ENCODE measurements at places on chromosomes 2 and 18. TPM values are rescaled to one million over a fixed set of nuclear protein-coding genes. Genes with fewer than 3 reads are reported as not detected.

DNA sequence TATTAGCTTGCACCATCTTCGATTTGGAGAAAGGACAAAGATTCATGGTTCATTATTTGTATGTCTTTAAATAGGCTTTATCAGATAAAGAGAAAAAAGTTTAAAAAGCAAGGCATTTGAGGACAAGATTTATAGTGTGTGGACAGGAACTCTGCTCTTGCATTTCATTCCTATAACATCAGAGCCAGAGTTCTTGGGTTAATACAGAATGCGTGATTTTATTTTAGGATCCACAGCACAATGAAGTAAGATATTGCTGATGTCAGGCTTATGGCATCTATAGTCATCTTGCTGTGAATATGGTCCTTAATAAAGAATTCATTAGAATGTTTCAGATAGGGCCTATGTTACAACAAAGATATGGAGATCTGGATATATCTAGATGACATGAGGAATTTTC, 19.7 kb downstream of the RASGRP3 start:
- no peak for DNase-seq

DNA sequence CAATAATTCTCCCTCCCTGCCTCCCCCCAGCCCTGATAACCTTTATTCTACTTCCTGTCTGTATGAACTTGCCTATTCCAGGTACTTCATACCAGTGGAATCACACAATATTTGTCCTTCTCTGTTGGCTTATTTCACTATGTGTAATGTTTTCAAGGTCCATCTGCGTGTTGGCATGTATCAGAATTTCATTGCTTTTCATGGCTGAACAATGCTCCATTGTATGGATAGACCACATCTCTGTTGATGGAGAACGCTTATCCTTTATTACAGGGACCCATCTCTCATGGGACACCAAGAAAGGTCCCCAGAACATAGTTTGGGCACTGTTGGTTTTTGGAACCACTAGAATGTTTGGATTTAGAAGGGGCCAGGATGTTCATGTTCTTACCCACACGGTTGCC, 40.2 kb downstream of the ATOH8 start:
- no peak for DNase-seq

- DNase-seq: no peak
Observed at GRCh38 chr2:126975671-126976655, 77.3 kb downstream of the TEX51 start.

The TXNDC2 gene
- total RNA-seq: not detected

DNA sequence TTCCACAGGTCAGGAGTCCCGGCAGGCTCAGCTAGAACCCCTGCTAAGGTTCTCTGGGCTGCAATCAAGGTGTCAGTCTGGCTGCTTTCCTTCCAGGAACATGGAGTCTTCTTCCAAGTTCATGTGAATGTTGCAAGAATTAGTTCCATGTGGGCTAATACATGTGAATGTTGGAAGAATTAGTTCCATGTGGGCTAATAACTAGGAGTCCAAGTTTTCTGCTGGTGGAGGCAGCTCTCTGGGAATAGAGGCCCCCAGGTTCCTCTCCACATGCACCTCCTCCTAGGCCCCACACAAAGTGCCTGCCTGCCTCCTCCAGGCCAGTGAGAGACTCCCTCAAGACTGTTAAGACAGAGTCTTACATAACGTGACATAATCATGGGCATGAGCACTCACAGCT, 140.8 kb upstream of the SLC35G4 start:
- DNase-seq: no peak

GRCh38 chr2:29014811-29015421, 33.8 kb downstream of the TOGARAM2 start:
- peak; percentile 80 for DNase-seq

DNA sequence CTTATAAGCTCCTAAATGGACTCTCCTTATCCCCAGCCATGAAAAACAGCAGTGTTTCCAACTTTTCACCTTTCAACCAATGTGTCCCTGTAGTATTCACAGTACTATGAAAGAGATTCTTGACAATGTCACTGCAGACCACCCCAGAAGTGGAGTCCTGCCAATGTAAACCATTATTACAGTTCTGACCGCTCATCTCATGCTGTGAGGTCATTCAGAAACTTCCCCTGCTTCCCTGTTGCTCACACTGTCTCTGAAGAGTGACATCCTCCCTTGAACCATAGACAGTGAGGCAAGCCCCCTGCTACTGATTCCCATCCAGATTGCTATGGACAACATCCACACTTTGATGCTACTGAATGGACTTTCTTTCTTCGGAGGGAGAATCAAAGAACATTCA, 1523.7 kb upstream of the ACVR2A start:
- no peak for DNase-seq

DNA sequence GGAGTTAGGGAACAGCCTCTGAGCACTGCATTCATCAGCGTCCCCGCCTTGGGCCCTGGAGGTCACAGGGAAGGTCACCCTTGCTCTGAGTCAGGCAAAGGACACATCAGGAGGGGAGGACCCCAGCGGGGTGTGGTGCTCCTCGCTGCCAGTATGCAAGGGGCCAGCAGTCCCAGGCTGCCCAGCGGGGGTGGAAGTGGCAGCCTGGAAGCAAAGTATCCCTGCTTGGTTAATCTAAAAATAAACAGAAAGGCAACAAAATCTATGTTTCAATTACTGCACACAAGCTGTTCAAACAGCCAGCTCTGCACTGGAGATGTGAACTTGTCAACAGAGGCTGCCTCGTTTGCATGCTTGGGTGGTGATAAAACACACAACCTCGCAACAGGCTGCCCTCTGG, 164.1 kb downstream of the KLHL29 start:
- no peak for DNase-seq

GRCh38 chr2:197207598-197207997, 103.0 kb downstream of the ANKRD44 start:
- no peak for DNase-seq

DNA sequence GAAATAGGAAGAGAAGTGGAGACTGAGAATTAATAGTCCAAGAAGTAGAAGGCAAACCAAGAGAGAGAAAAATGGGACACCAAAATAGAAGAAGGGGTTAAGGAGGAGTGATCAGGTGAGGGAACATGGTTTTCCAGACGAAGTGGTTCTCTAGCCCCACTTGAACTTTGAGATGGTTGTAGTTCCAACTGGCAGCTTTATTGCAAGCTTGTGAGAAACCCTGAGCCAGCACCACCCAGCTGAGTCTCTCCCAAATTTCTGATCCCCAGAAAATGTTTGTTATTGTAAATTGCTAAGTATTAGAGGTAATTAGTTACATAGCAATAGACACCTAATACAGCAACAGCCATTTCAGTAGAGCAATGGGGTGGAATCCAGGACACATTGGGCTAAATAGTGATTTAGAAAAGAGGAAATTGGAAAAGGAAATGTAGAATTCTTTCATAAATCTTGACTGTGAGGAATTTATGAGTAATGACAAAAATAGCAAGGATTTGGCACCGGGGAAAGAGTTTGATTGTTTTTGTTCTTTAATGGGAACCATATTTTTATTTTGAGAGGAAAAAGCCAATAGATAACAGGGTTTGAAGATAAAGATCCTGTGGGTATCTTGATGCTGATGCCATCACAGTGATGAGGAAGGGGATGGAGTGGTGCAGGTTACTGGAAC, 62.1 kb upstream of the XDH start:
- DNase-seq: no peak

The PROKR1 gene
- not detected for total RNA-seq

- peak; percentile 58 for DNase-seq
Observed at GRCh38 chr2:206392118-206392517, 51.2 kb upstream of the ADAM23 start.

DNA sequence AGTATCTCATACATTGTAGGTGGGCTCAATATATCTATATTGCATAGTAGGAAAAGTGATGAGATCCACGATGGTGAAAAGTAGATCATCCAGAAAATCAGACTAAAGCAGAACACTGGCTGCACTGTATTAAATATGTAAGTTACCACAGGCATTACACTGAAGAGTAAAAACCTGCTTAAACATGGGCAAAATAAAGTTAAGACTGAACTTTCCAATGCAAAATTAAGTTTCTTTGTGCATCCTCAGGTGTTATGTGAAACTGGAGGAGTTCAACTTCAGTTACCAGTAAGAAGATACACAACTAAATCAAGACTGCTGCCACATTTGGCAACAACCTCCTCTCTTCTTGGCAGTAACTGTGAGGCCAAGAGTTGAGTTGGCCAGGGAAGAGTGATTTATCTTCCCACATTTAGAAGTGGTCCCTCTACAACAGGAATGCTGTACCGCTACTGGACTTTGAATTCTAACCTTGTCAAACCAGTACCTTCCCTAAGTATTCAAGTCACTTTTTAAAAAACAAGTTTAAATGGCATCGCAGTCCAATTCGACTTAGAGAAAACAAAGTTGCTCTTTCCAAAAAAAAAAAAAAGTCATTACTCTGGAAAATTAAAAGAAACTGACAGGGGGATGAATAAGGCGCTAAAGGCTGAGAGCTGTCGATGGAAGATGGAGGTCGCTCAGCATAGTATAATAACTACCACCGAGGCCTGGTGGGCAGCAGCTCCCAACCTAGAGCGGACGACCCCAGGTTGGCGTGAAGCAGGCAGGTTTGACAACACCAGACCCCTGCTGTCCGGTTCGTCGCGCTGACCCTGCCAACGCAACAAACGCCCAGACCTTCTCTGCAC, 1.1 kb downstream of the MAP4K3 start:
- DNase-seq: peak; percentile 16

The LRRC30 gene
- total RNA-seq: not detected

The LOXHD1 gene
- 0.05 TPM for total RNA-seq

DNA sequence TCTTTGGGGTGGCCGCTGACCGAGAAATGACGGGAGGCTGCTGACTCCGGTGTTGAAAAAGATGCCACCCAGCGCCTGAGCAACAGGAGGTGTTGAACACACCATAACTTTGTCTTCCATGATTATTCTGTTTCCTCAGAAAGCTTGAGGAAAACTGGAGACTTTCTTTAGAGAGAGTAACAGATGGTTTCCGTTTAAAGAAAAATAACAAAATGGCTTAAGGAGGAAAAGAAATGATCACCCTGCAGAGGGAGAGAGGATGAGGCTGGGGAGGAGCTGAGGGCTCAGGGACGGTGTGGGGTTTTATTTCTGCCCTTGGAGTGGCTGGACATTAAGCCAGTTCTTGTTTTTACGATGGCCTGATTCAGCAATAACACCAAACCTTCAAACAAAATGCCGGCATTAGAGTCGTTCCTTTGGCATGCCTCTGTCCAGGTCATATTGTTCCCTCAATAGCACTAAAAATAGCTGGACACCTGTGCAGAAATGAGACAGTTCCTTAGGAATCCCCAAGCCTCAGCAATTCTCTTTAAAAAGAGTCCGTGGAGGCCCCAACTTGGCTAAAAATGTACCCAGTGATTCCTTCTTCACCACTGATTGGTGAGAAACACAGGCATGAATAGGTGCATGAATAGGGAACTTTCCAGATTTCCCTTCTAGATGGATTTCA, 182.4 kb downstream of the ALPK2 start:
- no peak for DNase-seq

The LYPD6 gene
- not detected for total RNA-seq

The SLC30A3 gene
- 0.86 TPM for total RNA-seq

The ST8SIA5 gene
- not detected for total RNA-seq

Data from activated CD4-positive, alpha-beta T cell treated with anti-CD3 and anti-CD28 coated beads for 36 hours (primary cell).